ENCODE measurements at places on chromosomes 7 and 10.

- no peak for DNase-seq
- H3K27ac ChIP-seq = peak overlapping the region; percentile 96
- peaks cover 64% of the 10 kb centered on the region for H3K4me1 ChIP-seq
- H3K4me3 ChIP-seq = peak overlapping the region; percentile 95
These were observed 1.2 kb upstream of the ZEB1 start for GRCh38 chr10:31317652-31318381.

DNA sequence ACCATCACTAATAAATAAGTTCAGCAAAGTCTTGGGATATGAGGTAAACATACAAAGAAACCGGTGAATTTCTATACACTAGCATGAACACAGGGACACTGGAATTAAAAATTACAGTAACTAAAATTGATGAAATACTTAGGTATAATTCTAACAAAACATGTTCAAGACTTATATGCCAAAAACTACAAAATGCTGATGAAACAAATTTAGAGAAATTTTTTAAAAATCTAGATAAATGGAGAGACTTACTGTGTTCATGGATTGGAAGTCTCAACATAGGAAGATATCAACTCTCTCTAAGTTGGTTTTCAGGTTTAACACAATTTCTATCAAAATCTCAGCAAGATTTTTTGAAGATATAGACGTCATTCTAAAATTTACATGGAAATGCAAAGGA lies 128.8 kb upstream of the RET start:
- H3K27ac ChIP-seq = no peak overlapping the region
- DNase-seq = no peak
- no peaks in the 10 kb centered on the region for H3K4me1 ChIP-seq
- H3K36me3 ChIP-seq = no peaks in the 10 kb centered on the region

- H3K27ac ChIP-seq = peak overlapping the region; percentile 33
- no peak overlapping the region for H3K4me3 ChIP-seq
- H3K27me3 ChIP-seq = no peaks in the 10 kb centered on the region
- no peak for DNase-seq
- peaks cover 60% of the 10 kb centered on the region for H3K36me3 ChIP-seq
These were observed 55.2 kb downstream of the CDK6 start for GRCh38 chr7:92781117-92781720.

- DNase-seq = no peak
- no peaks in the 10 kb centered on the region for H3K4me1 ChIP-seq
- no peaks in the 10 kb centered on the region for H3K27me3 ChIP-seq
- no peak overlapping the region for H3K27ac ChIP-seq
- no peak overlapping the region for H3K4me3 ChIP-seq
These were observed 208.3 kb downstream of the CELF2 start for GRCh38 chr10:11225935-11226334.
